ENCODE measurements at places on chromosomes 3 and 15.
A peak's percentile ranks its signal among the peaks of the same experiment; 100 is the strongest.

DNA sequence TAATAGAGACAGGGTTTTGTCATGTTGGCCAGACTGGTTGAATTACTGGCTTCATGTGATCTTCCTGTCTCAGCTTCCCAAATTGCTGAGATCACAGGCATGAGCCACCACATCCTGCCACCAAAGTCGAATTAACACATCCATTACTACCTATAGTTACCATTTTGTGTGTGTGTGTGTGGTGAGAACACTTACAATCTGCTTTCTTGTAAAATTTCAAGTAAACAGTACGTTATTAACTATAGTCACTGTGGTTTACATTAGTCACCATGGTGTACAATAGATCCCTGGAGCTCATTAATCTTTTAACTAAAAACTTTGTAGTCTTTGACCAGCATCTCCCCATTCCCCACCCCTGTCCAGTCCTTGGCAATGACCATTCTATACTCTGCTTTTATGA lies 270.0 kb downstream of the NAALADL2 start:
- no peak for DNase-seq

- DNase-seq: no peak
These were observed 807.6 kb upstream of the LMCD1 start for GRCh38 chr3:7693976-7694375.

DNA sequence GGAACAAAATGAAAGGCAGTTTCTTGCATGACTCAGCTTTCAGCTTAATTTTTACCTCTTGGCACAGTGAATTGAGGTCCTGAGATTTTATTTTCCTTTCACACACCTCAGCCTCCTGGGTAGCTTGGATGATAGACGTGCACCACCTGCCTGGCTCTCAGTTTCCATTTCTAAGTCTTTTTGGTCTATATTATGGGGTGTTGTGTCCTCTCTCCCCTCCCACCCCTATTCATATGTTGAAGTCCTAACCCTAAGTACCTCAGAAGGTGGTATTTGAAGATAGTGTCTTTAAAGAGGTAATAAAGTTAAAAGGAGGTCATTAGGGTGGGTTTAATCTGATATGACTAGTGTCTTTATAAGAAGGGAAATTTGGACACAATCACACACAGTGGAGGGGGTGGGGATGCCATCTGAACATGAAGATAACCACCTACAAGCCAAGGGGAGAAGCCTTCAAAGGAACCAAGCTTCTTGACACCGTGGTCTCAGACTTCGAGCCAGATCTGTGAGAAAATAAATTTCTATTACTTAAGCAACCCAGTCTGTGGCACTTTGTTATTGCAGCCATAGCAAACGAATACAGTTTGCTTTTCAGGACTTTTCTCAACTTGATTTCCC lies 85.2 kb downstream of the STRIT1 start:
- no peak for DNase-seq

GRCh38 chr3:194003114-194004057 lies 132.6 kb upstream of the HES1 start:
- peak; percentile 91 for DNase-seq

- no peak for DNase-seq
These were observed 9.3 kb downstream of the TJP1 start for GRCh38 chr15:29813009-29813408.

DNA sequence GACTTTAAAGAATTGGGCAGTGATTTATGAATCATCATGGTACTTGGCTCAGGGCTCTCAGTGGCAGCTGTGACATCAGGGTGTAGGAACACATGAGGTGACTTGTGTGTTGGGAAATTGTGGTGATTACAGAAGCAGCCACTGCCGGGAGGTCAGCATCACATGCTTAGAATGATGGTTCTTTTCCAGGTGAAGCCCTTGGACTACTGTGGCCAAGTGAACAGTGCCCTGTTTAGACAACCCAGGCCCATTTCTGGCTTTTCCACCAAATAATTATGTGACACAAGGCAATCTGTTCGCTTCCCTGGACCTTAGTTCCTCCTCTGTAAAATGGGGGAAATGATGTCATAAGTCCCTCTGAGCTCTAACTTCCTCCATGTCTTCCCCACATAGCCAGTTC lies 139.7 kb upstream of the ROPN1 start:
- DNase-seq: no peak

GRCh38 chr15:28021281-28022039 lies 77.7 kb downstream of the OCA2 start:
- peak; percentile 67 for DNase-seq

GRCh38 chr3:149414557-149415231 lies 37.2 kb upstream of the TM4SF1 start:
- no peak for DNase-seq

- DNase-seq: no peak
These were observed 51.4 kb upstream of the IGF1R start for GRCh38 chr15:98596885-98597392.

DNA sequence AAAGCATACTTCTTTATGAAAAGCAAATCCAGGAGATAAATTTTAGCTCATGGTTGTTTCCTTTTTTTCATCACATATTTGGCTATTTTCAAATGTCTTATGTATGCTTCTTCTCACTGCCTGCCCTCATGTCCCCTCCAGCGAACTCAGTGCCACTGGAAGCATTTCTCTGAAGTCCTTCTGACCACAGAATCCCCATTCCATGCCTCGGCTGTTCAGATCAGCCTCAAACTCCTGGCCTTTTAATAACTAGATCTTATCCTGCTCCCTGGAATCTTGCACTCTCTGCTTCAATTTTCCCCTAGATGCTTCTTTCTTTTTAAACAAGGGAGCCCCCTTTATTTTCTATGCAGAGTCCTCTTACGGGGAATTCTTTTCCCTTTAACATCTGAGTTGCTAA lies 10.1 kb downstream of the ETV5 start:
- DNase-seq: no peak

- DNase-seq: no peak
These were observed 44.0 kb downstream of the XXYLT1 start for GRCh38 chr3:195226900-195227447.

- DNase-seq: peak; percentile 37
These were observed 2.2 kb upstream of the FOXB1 start for GRCh38 chr15:60001610-60002527.

DNA sequence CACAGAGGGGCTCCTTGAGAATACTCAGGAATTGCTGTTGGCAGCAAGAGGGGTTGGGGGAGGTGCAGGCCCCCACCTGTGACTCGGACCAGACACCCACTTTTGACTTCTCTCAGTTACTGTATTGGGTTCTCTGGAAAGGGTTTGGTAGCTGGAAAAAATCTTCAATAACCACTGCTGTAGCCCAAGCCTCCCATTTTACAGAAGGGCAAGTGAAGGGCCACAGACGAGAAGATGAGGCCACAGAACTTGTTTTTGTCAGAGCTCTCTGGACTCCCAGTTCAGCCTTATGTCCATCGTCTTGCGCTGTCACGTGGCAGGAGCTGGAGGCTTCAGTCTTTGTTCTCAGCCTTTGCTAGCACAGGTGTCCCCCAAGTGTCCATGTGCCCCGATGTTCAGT lies 12.7 kb upstream of the TATDN2 start:
- DNase-seq: no peak

DNA sequence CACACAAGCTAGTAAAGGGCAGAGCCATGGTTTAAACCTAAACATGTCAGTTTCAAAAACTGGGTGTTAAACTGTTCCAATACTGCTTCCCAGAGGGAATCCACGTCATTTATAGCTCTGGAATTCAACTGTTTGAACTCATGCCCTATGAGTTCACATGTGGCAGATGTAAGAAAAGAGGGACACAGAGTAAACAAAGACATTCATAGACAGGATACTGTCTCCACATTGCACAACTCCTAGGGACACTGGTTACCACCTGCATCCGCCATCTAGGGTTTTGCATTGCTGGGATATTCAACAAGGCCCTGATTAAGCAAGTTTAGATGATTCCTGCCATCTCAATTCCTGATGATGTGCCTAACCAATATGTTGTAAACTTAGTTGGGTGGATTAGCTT lies 134.1 kb upstream of the COL8A1 start:
- DNase-seq: no peak

DNA sequence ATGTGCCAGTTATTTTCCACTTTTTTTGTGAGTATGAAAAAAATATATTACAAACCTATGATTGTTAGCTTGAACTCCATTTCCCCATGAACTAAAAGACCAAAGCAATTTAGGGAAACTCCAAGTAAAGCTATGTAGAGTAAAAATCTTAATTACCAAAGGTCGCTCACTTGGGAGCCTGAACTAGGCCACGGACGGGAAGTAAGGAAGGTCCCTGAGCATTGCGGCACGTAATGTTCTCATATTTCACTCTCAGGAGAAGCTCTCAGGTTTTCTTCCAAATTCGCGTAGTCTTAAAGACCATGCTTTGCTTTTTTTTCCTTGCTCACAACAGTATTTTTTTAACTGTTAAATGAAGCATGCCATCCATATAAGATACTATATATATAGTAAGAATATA lies 215.3 kb upstream of the RARB start:
- no peak for DNase-seq

GRCh38 chr15:23503576-23503975 lies 56.5 kb upstream of the GOLGA6L2 start:
- no peak for DNase-seq

DNA sequence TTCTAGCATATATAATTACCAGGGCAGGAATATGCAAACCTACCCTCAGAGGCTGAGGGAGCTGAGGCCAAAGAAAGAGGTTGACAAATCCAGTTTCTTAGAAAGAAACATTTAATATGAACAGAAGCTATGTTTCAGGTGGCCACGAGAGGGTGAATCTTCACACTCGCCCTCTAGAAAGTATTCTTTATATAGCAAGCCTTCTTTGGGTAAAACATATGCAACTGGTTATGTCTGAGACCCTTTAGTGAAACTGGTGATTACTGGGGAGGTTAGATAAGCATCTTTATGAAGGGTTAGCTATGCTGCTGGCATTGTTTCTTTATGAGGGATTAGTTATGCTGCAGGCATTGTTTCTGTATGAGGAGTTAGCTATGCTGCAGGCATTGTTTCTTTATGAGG lies 50.7 kb upstream of the GOLGA6L2 start:
- DNase-seq: peak; percentile 1

- DNase-seq: no peak
These were observed 156.8 kb upstream of the BCL6 start for GRCh38 chr3:187902041-187902471.

- no peak for DNase-seq
These were observed 127.6 kb downstream of the MEIS2 start for GRCh38 chr15:36972704-36973103.

DNA sequence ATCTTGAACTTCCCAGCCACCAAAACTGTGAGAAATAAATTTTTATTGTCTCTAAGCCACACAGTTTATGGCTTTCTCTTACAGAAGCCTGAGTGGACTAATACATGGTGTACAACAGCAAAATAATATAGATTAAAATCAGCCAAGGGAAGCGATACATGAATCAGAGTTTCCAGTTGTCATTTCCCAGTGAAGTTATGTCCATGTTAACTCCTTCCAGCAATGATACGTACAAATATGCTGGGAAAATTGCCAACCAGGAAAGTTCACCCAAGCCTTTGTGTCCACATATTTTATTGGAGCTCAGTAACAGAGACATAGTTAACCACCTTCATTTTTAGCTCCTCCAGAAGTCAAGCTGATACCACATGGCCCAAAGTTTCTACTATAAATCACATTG lies 280.9 kb upstream of the KCNMB2 start:
- no peak for DNase-seq

DNA sequence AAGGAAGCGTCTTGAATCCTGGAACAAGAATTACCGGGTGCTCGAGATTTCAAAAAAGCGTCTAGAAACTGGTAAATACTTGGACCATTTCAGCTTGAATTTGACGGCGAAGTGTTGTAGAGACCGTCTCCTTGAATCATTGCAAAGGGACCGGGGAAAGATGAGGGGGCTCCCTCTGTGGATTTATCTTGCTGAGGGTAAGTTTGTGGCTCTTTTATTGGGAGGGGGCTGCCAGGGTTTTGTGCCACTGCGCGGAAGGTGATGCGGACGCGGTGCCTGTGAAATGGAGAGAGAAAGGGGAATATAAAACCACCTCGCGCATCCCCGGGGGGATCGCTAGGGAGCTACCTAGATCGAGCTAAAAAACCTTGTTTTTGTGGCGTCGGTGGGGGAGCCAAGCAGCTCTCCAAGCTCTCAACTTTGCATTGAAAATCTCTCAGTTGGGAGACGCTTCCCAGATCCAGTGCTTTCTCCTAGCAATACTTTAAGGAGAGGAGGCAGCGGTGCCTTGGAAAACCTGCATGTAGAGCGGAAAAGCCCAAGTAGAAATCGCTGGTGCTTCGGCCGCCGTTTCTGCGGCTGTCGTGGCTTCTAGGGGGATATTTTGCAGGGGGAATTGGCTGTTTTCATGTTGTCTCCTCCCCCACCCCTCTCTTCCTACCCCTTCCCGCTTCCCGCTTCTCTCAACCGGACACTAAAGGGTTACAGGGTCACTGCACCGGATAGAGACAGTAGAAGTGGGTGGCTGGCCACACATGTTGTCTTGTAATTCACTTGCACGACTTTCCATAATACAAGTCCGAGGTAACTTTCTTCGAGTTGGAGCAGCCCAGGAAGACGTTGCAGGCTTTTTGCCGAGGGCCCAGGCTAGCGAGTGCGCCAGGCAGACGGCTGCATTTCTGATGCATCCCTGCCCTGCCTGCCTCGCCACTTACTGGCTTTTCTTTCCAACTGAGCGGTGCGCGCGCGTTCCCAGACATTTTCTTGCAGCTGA lies 187.6 kb downstream of the NLGN1 start:
- DNase-seq: peak; percentile 66

- DNase-seq: no peak
These were observed 85.7 kb downstream of the SPATA16 start for GRCh38 chr3:173055228-173055933.

DNA sequence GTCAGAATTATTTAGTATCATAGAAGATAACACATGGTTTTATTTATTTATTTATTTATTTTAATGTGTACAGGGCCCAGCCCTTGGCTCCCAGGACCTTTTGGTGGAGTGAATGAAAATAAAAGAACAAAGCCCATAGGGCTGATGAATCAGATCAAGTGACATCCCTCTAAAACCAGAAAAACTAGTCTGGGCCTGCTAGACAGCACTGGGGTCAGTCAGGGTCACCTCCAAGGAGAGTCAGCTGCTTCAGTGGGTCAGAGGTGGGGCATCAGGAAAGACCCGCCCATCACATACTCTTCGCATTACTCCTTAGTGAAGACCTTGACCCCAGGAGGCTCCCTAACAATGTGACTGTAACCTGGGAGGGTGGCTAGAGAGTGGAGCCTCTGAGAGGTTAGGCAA lies 12.8 kb downstream of the PPCDC start:
- no peak for DNase-seq

- DNase-seq: no peak
These were observed 205.9 kb upstream of the CDIN1 start for GRCh38 chr15:36373550-36373949.

Data from muscle of back (tissue), 13 donors.